ENCODE measurements at places on chromosomes 1 and 21. TPM values are rescaled to one million over a fixed set of nuclear protein-coding genes. Genes with fewer than 3 reads are reported as not detected.

The DNASE2B gene
- not detected for total RNA-seq

The VHLL gene
- total RNA-seq = 0.65 TPM

The CCDC27 gene
- total RNA-seq = not detected

The TCEANC2 gene
- 13.8 TPM for total RNA-seq

The TBX19 gene
- 7.2 TPM for total RNA-seq

The SFN gene
- 2.2 TPM for total RNA-seq

The MAP1LC3C gene
- total RNA-seq = not detected

The NEGR1 gene
- total RNA-seq = not detected

The AIRE gene
- total RNA-seq = not detected

DNA sequence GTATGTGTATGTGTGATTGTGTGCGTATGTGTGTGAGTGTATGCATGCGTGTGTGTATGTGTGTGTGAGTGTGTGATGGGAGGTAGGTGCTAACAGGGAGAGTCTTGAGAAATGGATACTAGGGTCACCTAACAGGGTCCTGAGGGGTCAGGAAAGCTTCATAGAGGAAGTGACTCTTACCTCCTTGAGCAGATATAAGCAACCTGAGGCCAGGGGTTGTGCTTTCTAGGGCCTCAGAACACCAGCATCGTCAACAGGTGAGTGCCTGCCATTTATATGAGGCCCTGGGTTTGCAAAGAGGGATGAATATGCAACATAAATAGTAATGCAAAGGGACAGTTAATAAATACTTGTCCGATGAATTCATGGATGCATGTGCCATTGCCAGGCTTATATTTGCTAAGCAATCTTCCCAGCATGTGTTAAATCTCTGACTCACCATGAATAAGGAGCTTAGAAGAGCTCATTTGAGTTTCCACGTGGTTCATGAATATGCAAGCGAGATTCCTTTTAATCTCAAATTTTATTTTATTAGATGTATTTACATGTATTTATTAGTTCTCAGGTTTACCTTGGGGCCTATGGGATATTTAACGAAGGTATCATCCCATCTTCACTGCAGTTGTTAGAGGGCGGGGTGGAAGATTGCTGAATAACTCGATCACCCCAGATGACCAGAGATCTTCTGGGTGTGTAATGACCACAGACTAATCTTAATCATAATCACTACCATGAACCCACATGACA, 438.3 kb downstream of the CAMTA1 start:
- DNase-seq = no peak

DNA sequence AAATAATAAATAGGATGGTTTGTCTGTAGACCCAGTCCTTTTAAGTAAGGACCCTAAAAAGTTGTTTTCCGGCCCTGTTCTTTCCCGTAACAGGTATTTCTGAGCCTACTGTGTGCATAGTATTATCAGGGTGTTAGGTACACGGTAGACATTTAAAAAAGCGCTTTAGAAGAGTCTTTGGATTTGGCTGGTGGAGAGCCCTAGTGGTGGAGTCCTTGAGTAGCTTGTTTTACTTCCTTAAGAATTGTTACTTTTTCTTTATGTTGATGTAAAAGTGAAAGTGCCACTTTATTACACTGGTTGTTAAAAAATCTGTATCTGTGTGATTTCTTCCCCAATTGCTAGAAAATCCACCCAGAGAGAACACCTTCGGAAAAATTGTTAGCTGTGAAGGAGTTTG, 36.8 kb downstream of the SMYD2 start:
- DNase-seq = no peak

- no peak for DNase-seq
These were observed 434.8 kb downstream of the LMO4 start for GRCh38 chr1:87763483-87763882.

- DNase-seq = no peak
These were observed 114.5 kb downstream of the OMA1 start for GRCh38 chr1:58431901-58432620.

DNA sequence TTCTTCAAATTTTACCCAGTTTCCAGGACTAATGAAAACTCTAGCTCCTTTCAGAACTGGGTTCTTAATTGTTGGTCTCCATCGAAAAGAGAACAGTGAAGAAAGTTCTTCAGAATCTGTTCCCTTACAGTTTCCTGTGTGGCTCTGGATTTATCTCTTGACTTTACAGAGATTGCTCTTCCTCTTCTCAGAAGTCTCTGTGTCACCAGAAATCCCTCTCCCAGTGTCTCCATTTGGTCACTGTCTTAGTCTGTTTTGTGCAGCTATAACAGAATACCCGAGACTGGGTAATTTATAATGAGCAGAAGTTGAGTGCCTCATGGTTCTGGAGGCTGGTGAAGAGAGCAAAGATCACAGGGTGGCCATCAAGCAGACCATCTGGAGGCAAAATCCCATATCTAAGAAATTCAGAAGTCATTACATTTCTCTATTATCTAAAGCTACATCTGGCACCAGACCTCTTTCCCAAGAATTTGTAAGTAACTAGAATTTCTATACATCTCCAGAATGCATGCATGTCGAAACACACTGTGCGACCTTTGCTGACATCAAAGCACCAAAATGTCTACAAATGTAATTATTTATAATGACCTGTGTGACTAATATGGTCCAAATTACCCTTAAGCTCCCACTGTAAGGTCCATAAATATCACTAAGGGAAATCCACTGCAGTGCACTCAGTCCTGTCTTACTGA, 65.4 kb upstream of the KRTAP19-8 start:
- DNase-seq = no peak

- no peak for DNase-seq
These were observed 367.7 kb downstream of the VAV3 start for GRCh38 chr1:107597290-107597689.

DNA sequence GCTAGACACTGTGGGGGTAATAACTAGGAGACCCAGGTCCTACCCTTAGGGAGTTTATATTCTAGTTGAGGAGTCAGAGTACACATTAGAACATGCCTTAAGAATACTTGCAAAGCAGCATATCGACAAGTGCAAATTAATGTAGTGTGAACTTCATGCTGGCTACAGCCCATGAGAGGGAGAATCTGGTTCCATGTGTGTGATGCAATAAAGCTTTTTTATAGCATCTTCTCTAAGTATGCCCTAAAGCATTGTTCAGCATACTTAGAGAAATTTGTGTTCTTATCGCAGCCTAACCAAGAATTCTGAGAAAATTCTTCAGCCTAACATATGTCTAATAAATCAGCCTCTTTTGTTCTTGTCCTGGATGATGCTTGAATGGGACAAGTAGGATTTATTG, 95.5 kb downstream of the SDCCAG8 start:
- no peak for DNase-seq

DNA sequence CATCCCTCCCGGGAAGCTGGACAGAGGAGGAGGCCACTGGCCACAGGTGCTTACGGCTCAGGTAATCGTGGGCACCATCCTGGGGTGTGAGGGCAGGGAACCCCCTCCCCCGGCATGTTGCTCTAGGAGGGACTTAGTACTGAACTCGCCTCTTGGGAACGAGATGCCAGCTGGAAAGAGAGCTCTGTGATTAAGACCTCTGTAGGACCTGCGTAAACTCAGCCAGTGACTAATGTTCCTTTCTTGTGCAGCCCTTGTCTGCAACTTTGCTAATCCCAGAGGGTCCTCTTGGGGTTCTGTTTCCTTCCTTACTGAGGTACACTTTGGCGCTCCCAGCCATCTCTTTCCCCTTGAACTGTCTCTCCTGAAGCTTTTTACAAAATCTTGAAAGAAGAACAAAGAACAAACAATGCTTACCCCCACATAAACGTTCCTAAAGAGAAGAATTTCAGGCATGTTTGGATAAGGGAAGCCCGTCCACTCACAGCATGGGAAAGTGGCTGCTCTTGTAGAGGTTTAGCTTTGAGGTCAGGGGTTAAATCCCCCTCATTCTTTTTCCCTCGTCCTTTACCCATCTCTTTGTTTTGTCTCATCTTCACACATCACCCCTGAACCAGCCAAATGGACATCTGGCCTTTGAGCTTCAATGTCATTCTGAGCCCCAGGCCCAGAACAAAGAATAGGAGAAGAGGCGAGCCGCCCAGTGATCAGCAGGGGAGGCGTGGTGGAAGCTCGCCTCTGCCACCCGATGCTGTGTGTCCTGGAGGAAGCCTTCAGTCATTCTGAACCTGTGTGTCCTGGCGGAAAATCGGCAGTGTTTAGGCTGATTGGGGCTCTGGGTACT, 37.4 kb downstream of the CITED4 start:
- no peak for DNase-seq

DNA sequence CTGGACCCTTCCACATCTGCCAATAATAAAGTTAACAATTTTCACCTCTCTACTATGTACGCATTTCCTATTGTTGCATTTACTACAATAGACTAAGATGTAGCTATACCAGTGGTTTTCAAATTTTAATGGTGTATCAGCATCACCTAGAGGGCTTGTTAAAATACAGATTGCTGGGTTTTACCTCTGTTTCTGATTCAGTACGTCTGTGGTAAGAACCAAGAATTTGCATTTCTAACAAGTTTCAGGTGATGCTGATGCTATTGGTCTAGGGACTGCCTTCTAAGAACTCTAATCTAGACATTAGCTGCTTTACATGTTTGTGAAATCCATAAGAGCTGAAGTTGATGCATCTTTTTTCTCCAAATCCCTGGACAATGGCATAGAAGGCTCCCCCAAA, 59.7 kb downstream of the ERICH3 start:
- no peak for DNase-seq

- no peak for DNase-seq
These were observed 226.7 kb upstream of the RUNX1 start for GRCh38 chr21:35275776-35276175.

DNA sequence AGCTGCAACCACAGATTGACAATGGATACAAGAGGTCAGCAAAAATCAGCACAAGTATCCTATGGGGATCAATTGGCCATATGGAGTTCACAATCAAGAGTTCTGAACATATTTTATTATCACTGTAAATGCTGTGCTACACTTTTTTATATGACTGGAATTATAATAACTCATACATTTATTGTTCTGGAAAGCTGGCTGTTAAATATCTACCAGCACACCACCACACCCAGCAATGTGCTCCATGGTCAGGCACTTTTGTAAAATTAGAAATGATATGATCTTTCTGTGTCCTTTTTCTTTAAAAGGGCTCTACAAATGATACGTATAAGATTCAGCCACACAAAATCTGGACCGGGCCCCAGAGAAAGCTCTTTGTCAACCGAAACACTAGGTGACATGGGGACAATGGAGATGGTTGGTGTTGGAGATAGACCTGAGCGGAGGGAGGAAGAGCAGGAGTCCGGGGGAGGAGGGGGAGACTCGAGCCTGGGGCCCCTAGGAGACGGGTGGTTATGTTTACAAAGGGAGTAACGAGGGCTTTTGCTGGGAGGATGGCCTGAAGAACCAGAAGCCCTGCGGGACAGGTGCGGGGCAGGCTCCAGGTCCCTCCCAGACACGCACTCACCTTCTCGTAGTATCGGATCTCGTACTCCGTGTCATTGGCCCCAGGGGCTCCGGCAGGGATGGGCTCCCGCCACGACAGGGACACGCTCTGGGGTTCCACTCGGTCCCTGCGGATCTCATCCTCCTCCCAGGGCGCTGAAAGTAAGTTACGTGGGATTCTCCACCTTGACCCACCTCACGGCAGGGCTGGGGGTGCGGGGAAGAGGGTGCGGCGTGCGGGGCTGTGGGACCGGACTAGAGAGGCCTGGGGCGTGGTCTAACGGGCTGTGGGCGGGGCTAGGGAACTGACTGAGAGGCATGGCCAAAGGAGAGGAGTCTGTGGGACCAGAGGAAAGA, 30.0 kb downstream of the EPHA10 start:
- peak; percentile 8 for DNase-seq

DNA sequence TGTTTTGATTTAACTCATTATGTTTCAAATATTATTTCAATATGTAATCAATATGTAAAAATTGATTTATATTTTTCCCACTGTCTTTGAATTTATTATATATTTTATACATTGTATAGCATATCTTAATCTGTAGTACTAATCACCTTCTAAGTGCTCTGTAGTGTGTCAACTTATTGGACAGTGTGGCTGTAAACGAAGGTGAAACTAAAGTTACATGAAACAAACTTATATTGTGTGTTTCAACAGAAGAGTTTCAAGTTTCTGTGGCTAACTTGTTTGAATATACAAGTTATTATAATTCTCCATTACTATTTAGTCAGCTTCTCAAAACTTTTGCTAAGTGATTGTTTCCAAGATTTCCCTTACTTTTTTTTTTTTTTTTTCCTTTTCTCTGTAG, 175.8 kb downstream of the DHRS3 start:
- DNase-seq = no peak

DNA sequence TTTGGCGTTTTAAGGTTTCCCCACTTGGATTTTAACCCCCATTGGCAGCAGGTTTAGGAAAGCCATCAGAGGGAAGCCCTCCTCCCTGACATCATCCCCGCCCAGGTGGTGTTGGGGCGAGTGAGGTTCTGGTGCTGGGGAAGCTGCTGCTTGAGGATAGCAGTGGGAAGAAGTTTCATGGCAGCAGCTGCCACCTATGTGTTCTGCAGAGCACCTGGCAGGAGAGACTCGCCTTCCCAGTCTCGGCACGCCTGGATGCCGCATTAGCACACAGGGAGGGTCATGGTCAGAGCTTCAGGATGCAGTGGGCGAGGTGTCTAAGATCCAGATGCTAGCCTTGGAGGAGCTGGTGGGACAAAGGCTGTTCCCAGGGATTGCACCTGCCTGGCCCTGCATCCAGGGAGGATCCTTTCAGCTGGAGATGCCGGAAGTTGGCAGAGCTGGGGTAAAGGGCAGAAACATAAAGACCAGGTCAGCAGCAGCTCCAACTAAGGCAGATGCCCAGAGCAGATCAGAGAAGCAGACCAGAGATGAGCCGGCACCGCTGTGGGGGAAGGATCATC, 33.9 kb downstream of the ABCG1 start:
- no peak for DNase-seq

GRCh38 chr1:246213036-246213435, 294.0 kb downstream of the SMYD3 start:
- DNase-seq = no peak

DNA sequence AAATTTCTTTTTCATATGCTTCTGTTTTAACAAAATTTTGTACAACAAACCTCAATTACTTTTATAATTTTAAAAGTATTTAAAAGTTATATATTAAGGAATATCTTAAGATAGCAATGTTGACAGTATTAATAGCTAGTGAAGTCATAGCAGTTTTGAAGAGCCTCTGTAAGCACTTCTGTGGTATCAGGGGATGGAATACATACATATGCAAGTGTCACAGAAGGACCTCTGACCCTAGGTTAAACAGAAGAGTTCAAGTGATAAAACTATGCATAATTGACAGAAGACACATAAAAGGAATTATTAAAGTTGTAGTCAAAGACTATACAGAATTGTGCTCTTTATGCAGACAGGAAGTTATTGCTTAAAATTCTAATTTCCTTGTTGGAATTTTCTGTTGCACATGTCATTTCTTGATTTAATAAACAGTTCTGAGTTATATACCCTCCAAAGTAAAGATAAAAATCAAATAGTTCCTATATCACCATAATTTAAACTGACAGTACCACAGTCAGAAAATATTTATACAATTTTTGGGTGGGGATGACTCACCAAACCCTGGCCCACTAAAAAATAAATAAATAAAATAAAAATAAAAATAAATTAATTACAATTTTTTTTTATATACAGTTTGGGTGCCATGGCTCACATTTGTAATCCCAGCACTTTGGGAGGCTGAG, 27.1 kb downstream of the IPP start:
- no peak for DNase-seq
